HuH-7.5 (cell line): ENCODE measurements at places on chromosomes 11 and 22.

- peak; percentile 17 for DNase-seq
Observed at GRCh38 chr22:41742918-41743317, 43.6 kb downstream of the MEI1 start.

DNA sequence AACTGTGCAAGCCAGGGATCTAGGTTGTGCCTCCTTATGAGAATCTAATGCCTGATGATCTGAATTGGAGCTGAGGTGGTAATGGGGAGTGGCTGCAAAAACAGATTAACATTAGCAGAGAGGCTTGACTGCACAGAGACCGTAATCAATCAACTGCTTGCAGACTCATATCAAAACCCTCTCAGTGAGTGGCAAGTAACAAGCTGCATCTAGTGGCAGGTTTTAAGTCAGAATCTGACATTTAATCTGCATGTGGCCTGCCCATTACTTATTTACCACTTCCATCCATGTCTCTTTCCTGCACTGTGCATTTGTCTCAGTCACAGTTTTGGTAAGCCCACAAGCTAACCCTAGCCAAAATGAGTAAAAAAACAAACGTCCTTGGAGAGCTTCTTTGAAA is 11.2 kb downstream of the C11orf58 start:
- no peak for DNase-seq

DNA sequence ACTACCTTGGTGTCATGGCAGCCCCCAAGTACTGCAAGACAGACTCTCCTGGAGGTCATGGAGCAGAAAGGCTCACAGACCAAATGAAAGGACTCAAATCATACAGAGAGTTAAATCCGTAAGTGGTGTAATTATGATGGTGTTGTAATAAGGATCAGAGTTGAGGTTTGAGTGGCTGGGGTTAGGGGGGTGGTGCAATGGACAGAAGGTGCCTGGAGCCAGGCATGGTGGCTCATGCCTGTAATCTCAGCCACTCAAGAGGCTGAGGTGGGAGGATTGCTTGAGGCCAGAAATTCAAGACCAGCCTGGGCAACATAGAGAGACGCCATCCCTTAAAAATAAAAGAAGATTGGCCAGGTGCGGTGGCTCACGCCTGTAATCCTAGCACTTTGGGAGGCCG is 18.7 kb downstream of the ART5 start:
- no peak for DNase-seq

GRCh38 chr22:25563761-25564319 is 635 bp upstream of the GRK3 start:
- no peak for DNase-seq

DNA sequence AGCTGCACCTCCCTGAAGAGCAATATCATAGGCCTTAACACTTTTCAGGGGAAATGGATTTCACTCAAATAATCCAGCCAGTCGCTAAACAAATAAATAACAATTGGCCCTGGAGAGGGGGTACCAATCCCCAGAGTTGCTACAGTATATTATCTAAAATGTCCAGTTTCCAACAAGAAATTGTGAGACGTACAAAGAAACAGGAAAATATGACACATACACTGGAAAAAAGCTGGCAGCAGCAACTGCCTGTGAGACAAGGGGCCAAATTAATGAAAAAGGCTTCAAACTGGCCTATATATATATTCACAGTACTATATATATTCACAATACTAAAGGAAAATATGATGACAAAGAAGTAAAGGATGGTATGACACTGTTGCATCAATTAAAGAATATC is 4.0 kb downstream of the NF2 start:
- DNase-seq = no peak

DNA sequence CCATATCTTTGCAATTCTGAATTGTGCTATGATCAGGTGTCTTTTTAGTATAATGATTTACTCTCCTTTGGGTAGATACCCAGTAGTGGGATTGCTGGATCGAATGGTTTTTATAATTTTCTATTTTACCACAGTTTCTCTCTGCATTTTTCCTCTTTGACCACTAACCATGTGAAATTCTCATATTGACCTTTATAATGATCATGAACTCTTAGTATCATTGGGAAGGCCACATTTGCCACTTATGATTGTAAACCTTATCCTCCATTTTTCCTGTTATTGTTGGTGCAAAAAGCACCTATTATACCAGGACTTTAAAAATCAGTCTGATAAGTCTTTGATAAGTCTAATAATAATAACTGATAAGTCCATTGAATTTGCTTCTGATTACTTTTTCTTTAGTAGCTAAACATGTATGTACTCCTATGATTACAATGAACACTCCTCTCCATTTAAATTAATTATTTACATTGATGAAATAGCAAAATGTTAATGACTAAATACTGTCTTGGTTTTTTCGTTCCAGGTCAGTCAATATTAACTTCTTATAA is 9.6 kb downstream of the NEAT1 start:
- no peak for DNase-seq

- no peak for DNase-seq
Observed at GRCh38 chr22:29979777-29980321, 96.9 kb downstream of the MTMR3 start.
